ENCODE measurements at places on chromosomes 16 and 17.

DNA sequence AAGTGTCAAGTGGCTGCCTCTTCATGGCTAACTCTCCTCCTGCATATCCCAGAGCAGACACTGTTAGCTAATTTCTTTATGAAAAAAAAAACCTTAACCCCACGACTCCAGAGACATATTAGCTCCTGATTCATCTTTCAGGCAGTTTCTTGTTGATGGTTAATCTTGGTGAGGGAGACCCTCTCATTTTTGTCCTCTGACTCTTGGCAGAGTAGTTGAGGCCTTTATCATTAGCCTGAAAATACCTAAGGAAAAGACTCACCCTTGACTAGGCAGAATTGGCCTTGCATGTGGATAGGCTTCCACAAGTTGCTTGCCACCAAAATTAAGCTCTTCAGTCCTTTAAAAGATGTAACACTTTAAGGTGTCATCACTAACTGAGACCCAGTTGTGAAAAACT lies 4.0 kb downstream of the CRYBA1 start:
- no peak for DNase-seq

- DNase-seq: peak; percentile 74
Measured at GRCh38 chr17:32483451-32484019, 3.3 kb upstream of the CDK5R1 start.

- DNase-seq: peak; percentile 5
Measured at GRCh38 chr17:8151641-8152111, 528 bp downstream of the PER1 start.

- no peak for DNase-seq
Measured at GRCh38 chr17:71830866-71831265, 290.0 kb upstream of the SOX9 start.

DNA sequence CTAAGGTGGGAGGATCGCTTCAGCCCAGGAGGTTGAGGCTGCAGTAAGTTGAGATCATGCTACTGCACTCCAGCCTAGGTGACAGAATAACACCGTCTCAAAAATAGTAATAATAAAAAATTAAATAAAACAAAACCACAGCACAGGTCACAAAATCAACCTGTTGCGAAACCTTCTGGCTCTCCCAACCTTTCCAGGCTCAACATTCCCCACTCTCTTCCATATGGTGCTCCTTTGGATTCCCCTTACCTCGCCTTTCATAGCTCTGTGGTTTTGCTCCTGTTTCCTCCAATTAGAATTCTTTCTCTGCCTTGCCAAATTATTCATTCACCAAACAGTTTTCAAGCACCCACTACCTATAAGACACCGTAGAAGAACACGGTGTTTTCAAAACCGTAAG lies 4.7 kb downstream of the ZDHHC7 start:
- DNase-seq: no peak

- DNase-seq: no peak
Measured at GRCh38 chr17:55730808-55731207, 8.1 kb upstream of the TMEM100 start.

- no peak for DNase-seq
Measured at GRCh38 chr17:66474806-66475497, 172.5 kb downstream of the PRKCA start.

DNA sequence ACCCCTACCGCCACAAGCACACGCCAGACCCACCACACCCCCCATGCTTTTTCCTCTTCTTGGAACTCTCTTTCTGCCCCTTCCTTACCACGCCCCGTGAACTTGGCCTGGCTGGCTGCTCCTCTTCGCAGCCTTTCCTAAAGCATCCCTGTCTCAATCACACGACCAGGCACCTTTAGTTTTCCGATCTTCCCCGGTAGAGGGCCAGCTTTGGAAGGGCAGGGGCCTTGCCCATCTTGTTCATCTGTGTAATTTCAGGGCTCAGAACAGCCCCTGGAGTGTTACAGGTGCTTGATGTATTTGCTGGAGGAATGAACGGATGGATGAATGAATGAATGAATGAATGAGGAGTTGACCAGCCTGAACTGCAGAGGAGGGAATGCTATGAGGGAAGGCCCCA lies 3.7 kb downstream of the SPPL2C start:
- no peak for DNase-seq

DNA sequence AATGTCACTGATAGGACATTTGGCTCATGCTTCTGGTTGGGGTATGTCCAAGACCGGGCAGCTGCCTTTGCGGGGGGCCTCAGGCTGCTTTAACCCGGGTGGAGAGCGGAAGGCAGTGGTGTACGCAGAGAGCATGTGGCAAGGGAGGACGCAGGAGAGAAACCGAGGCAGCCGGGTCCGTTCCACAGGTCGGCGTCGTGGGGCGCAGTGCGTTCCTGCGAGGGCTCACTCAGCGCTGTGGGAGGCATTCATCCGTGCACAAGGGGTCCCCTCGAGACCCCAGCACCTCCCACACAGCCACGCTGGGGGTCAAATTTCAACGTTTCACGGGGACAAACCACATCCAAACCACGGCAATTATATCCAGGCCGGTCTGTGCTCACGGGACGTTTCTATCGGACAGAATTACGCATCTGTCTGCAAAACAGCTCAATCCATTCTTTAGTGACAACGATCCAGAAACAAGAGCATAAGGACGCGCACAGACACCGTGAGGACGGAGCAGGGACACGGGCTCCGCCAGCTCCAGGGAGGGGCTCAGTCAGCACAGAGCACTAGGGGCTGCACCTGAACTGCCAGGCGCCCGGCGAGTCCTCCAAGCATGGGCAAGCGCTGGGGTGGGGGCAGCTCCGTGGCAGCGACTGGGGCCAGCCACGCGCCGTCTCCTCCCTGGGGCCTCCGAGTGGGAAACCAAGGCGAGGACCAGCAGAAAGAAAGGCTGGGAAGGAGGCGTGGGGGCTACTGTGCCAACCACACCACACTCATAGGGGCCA lies 108.4 kb upstream of the METRNL start:
- no peak for DNase-seq

DNA sequence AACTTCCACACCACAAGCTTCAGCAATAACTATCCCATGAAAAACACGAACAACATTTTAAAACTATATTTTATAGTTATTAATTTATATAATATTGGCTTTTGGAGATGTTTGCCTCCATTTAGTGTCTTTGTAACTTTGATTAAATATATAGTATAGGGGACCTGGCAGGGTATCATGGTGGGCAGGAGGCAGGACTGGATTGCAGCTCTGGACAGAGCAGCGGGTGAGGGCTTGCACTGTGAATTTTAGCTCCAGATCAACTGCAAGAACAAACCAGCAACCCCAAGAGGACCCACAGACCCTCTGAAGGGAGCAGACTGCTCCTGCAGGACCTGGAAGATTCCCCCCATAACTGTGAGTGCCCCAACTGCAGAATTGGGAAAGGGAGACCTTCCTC lies 777.9 kb downstream of the KCNJ2 start:
- DNase-seq: no peak

- DNase-seq: peak; percentile 29
Measured at GRCh38 chr17:1515640-1516387, 598 bp downstream of the INPP5K start.

DNA sequence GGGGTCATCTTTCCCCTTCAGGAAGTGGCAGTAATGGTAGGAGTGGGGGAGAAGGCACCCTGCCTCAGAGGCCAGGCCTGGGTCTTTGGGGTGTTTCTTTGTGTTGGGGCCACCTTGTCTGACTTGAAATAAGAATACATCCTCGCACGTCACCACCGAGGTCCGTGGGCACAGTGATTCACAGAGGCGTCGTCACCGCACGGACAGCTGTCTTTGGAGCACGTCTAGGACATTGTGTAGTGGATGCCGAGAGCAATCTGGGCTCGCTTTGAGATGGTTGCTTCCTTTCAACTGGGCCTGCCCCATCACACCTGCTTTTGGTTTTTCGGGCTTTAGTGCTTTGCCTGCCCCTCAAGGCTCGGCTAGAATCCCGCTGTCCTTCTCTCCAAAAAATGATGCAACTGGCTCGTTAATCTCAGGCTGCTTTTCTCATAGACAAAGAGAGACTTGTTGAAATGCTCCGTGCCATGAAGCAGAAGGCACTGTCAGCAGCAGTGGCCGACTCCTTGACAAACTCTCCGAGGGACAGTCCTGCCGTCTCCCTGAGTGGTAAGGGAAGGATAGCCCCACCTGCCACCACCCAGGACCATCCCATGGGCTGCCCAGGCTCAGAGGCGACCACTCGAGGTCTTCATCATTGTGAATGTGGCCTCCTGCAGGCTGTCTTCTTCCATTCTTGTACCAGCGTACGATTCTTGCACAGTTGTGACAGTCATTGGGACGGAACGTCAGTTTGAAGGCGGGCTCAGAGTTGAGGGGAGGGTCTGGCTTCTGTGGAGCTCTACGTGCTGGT lies 24.0 kb downstream of the GINS2 start:
- DNase-seq: no peak

GRCh38 chr17:65504141-65504540 lies 57.3 kb downstream of the AXIN2 start:
- DNase-seq: no peak

GRCh38 chr17:38532451-38532850 lies 73.3 kb downstream of the SRCIN1 start:
- DNase-seq: no peak
